Fibroblast of gingiva (primary cell): ENCODE measurements at places on chromosomes 2 and 18.
A peak's percentile ranks its signal among the peaks of the same experiment; 100 is the strongest.

GRCh38 chr18:68041327-68041726 lies 524.8 kb upstream of the DSEL start:
- peak; percentile 1 for DNase-seq

DNA sequence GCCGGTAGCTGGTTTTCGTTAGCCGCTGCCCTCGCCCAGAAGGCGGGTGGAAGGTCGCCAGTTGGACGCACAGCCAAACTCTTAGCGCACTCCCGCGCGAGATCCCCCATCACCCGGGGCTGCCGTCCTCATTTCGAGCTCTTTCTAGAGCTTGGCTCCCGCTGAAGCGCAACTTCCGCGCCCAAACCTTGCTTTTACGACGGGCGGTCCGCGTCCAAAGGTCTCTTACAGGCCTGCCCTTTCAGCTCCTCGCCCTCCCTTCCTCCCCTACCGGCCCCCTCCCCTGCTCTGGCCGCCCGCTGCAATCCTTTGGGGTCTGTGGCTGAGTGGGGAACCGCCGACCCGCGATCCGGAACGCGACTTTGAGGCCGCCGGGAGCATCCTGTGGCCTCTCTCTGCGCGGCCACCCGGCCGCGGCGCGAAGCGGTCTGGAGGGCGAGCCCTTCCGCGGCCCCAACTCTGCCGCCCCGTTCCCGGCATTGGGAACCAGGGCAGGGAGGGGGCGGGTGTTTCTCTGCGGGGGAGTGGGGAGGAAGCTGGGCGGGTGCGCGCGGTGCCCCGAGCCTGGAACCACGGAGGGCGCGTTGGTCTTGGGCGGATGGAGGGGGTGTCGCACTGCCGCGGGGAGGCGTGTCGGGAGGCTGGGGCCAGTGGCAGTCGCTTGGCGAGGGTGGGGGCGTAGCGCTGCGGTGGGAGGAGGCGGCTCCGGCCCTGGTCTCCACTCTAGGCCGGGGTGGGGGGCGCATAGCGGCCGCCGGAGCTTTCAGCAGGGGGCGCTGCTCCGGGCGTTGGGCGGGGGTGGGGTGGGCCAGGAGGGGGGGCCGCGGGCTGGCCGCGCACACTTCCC lies at the start of gene GDF7:
TSS of gene GDF7 (plus strand) at position 841 of the 847 bp plus-strand sequence. CDS start 96 bp downstream, outside the sequence.
- DNase-seq = peak; percentile 56

- DNase-seq = no peak
These were observed 106.3 kb downstream of the GYPC start for GRCh38 chr2:126761981-126762878.

GRCh38 chr18:46458472-46458871 lies 198.5 kb downstream of the LOXHD1 start:
- DNase-seq = no peak

- no peak for DNase-seq
These were observed 70.3 kb upstream of the SNTG2 start for GRCh38 chr2:880201-880970.

- DNase-seq = peak; percentile 33
These were observed 11.8 kb downstream of the MAPRE3 start for GRCh38 chr2:26982102-26982742.

DNA sequence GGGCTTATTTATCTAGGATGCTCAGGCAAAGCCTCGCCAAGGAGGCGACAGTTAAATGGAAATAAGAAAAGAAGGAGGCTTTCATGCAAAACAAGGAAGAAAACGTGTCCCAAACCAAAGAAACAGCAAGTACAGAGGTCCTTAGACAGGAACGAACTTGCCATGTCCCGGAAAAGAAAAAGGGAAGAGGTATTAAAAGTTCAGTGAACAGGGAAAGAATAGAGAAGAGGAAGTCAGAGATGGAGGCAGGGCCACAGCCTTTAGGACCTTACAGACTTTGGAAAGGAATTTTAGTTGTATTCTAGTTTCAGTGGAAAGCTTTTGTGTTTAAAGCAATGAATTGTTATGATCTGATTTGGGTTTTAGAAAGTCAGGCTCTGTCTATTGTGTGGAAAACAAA lies 22.1 kb downstream of the IKZF2 start:
- DNase-seq = no peak

- DNase-seq = no peak
These were observed 8.8 kb downstream of the MYCN start for GRCh38 chr2:15949126-15949525.

GRCh38 chr2:235543851-235544688 lies 50.2 kb downstream of the AGAP1 start:
- DNase-seq = no peak

GRCh38 chr18:62452280-62452831 lies 70.5 kb upstream of the ZCCHC2 start:
- DNase-seq = peak; percentile 75

DNA sequence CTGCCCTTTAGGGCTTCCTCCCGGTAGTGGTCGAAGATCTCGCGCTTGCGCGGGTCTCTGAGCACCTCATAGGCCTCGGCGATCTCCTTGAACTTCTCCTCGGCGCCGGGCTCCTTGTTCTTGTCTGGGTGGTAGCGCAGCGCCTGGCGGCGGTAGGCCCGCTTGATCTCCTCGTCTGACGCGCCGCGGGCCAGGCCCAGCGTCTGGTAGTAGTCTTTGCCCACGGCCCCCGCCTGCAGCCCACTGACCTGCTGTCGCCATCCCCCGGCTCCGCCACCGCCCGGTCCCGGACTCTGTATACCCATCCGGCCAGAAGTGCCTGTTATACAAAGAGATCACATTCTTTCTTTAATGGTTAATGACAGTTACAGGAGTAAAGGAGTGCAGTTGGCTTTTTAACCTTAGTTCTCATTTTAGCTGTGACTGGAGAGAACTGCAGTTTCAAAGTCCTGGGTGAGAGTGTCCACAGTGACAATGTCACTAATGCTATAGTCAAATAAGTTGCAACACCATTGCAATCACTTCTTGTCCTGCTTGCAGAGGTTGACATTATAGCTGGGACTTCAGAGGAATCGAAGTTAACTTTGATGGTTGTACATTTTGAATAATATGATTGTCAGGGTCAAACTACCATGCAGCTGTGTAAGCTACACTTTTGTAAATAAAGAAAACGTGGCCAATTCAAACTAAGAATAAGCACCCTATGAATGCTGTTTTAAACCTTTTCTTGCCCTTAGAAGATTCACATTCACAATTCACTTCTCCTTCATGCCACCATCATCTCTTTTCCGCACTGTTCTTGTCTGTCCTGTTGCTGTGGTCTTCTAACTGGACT lies 35.3 kb upstream of the CAVIN2 start:
- no peak for DNase-seq

- DNase-seq = no peak
These were observed 826.8 kb downstream of the TRIB2 start for GRCh38 chr2:13543550-13543949.

DNA sequence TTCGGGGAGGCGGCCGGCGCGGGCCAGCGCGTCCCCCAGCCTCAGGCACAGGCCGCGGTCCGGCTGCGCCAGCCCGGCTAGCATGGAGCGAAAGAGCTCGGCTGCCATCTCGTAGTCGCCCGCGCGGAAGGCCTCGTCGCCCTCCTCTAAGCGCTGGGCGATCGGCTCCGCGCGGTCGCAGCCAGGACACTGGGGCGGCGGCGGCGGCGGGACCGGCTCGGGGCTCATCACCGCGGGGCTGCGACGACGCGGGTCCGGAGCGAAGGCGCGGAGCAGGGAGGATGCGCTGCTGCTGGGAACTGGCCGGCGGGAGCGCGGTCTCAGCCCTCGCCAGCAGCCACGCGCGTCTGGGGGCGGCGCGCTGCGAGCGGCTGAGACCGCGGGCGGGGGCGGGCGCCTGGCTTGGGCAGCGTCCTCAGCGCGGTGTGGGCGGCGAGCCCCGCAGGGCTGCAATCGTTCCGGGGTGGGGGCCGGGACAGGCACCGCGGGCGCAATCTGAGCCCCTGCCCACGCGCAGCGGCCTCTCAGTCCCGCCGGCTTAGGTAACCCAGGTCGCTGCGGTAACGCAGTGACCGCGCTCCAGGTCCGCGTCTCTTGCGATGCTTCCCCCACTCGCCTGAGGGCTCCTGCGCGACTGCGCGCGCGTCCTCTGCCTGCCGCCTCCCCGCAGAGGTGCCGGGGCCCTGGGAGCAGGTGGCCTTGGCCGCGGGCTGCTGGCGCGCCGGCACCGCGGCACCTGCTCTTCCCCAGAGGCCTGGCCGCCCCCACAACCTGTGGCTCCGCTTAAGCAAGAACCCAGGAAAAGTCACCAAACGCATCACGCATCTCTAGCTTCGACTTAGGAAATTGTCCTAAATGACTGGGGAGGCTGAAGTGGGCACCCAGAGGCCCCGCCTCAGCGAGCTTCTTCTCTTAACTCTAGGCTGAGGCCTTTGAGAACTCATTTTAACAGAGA lies at the start of gene LONRF2:
TSS of gene LONRF2 (minus strand) at position 636 of the 955 bp plus-strand sequence. CDS start at position 228, 408 bp downstream.
- DNase-seq = no peak

DNA sequence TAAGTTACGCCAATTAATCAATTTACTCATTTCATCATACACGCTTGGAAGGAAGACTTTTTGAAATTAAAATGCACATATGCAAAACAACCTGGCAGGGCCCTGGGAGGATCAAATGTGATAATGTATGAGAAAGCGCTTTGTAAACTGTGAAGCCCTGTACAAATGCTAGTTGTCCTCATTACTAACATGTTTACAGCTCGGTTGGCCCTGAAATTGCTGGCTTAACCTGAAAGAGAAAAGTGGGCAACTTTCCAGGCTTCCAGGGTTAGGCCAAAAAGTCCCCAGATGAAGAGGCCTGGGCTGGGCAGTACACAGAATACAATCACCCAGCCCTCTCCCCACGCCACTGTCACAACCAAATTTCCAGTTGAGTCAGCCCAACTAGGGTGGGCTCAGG lies 60.2 kb downstream of the DNMT3A start:
- DNase-seq = no peak

DNA sequence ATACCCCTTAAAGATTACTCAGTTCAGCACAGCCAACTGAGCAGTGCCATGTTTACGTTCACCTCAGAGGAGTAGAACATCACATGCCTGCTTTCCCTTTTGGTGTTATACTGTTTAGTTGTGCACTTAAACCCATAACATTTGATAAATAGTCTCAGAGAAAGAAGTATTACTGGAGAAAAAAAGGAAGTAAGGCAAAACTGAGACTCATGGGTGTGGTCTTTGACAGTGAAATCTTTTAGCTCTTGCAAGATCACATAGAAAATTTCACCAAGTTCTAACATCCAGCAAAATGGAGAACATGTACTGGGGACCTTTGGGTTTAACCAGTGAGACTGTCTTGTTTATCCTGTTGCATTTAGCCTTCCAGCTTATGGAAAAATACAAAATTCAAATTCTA lies 5.6 kb downstream of the TANK start:
- DNase-seq = no peak

DNA sequence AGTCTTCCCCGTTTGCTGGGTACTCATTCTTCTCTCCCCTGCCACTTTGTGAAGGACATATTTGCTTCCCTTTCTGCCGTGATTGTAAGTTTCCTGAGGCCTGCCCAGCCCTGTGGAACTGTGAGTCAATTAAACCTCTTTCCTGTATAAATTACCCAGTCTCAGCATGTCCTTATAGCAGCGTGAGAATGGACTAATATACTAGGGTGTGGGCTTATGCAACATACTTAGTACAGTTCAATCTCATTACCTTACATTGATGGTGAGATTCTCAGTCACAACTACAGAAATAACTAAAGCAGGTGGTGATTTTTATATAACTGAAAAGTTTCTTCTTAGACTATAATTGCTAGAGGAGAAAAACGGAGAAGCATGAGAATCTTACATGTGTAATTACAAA lies 237.9 kb upstream of the MMADHC start:
- no peak for DNase-seq

GRCh38 chr2:230852113-230852512 lies 12.6 kb upstream of the ITM2C start:
- no peak for DNase-seq

DNA sequence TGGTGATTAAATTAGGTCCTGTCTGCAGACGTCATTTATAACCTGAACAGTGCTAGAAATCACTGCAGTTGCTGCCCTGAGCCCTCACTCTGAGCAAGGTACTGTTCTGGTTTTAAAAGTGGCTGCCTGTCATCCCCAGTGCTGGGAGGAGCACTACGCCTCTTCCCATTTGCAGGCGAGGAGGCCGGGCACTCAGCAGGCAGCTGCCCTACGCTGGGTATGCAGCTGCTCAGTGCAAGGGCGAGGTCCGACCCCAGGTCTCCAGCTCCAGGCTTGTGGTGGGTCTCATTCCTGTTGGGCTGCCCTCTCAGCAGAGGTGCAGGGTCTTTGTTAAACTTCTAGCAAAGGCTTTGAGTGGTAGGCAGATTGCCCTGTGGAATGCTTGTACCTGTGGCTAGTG lies 15.7 kb downstream of the CNDP2 start:
- no peak for DNase-seq

- no peak for DNase-seq
These were observed 2.3 kb downstream of the HJURP start for GRCh38 chr2:233852056-233852455.

- DNase-seq = peak; percentile 46
These were observed 571 bp downstream of the EEF1B2 start for GRCh38 chr2:206160125-206160806.

DNA sequence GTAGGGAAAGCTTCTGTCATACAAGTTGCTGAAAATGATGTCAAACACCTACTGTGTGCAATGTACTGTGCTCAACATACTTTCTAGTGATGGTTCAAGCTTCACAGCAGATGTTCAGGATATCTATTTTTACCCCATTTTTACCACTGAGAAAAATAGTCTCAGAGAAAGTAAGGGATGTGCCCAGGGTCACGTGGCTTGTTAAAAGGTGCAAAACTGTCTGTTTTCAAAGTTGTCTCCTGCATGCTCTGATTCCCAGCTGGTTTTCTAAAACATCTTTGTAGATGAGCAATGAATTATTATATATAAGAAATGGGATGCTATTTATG lies 145.5 kb upstream of the LHCGR start:
- DNase-seq = no peak

- no peak for DNase-seq
These were observed 106.7 kb upstream of the YPEL5 start for GRCh38 chr2:30040147-30040546.

- DNase-seq = no peak
These were observed 10.0 kb downstream of the RDH14 start for GRCh38 chr2:18550433-18550832.

DNA sequence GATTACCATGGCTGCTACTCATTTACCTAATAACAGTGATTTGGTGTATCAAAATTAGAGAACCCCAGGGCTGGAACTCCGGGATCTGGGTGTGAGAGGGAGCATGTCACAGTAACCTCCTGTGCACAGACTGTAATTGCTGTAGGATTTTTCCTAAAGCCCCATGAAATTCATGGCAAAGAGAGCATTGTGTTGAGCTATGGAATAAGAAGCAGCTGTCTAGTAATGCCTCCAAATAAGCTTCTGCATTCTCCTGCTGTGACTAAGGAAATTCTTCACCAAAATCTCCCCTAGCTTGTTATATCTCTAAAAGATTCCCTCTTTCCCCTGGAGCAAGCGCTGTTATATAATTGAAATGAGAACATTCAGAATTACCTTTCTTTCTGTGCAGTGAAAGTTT lies 158.1 kb upstream of the SPATS2L start:
- DNase-seq = no peak

- no peak for DNase-seq
These were observed 33.7 kb downstream of the SOX11 start for GRCh38 chr2:5725794-5726463.

- DNase-seq = no peak
These were observed 23.3 kb downstream of the OTOF start for GRCh38 chr2:26454561-26455001.

DNA sequence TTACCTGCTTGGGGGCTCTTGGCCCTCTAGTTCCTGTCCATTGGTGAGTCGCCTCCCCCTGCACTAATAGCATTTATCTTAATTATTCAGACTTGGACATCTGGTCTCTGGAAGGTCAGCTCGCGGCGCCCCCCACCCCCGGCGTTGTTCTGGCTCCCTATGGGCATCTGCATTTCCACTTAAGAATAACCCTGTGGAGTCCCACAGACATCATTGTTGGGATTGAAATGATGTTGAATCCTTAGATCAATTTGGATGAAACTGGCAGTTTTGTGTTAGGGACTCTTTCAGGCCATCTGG lies 313.8 kb upstream of the HS6ST1 start:
- DNase-seq = no peak
